Activated T-cell treated with anti-CD3 and anti-CD28 coated beads for 4 hours (primary cell): ENCODE measurements at places on chromosomes 4 and X.
A peak's percentile ranks its signal among the peaks of the same experiment; 100 is the strongest.

DNA sequence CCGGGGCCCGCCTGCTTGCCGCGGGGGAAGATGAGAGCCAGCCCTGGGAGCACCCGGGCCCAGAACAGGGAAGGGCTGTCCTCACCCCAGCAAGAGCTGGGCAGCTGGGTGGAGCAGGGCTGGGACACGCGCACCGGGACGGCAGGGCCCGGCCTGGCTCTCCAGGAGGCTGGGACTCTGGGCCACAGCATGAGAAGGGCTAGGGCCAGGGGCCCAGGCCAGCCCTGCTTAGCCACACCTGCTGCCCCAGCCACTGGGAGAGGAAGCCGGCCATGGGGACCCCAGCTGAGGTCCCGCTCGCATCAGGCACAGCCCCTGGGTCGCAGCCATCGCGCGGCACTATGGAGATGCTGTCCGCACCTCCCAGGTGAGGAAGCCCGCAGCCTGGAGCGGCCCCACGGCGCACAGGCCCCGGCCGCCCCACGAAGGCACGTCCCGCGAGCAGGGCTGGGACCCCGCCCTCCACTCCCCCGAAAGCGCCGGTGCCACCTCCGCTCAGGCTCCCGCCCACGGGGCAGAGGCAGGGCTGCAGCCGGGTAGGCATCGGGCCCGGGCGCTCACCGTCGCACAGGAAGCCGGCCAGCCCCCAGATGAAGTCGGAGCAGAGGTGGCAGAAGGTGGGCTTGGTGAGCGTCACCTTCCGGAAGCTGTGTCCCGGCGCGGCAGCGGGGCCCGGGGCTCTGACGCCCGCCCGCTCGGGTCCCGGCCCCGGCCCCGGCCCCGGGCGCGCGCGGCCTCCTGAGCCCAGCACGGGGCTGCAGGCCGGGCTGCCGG is 531 bp downstream of the DGKQ start:
- DNase-seq = peak; percentile 69

GRCh38 chrX:48480142-48480541 is 4.1 kb downstream of the FTSJ1 start:
- no peak for DNase-seq

- no peak for DNase-seq
Measured at GRCh38 chr4:56764775-56765174, 56.7 kb downstream of the SPINK2 start.

- no peak for DNase-seq
Measured at GRCh38 chr4:182884040-182884439, 33.1 kb downstream of the DCTD start.

- DNase-seq = no peak
Measured at GRCh38 chr4:87309625-87310024, 13.1 kb downstream of the HSD17B13 start.

DNA sequence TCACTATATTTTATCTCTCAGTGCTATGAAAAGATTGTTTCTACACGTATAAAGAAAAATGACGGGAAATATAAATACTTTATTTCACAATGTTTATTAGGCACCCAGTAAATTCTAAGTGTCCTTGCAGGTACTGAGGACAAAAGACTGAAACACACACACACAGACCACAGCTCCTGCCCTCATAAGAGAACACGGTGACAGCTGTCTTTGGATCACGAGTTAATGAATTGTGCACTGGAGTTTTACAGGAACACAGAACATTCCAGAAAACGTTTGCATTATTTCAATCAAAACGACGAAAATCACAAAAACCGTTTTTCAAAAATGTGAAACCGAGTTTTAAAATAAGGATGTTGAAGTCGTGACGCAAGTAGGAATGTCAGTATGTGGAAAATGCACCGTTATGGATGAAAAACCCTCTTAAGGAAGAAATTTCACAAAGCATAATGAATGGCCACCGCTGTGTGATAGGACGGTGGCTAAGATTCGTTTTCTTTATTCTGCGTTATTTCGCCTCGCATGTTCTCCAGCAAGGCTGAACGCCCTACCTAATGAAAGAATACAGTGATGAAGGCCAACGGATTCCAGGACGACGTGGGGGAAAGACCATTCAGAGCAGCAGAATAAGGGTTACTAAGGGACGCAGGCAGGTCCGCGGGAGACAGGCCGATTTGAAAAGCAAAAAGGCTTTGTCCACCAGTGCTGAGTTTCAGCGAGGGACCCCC is 24.2 kb downstream of the FAM156A start:
- DNase-seq = no peak

- no peak for DNase-seq
Measured at GRCh38 chr4:13891544-13891939, 264.0 kb upstream of the BOD1L1 start.

DNA sequence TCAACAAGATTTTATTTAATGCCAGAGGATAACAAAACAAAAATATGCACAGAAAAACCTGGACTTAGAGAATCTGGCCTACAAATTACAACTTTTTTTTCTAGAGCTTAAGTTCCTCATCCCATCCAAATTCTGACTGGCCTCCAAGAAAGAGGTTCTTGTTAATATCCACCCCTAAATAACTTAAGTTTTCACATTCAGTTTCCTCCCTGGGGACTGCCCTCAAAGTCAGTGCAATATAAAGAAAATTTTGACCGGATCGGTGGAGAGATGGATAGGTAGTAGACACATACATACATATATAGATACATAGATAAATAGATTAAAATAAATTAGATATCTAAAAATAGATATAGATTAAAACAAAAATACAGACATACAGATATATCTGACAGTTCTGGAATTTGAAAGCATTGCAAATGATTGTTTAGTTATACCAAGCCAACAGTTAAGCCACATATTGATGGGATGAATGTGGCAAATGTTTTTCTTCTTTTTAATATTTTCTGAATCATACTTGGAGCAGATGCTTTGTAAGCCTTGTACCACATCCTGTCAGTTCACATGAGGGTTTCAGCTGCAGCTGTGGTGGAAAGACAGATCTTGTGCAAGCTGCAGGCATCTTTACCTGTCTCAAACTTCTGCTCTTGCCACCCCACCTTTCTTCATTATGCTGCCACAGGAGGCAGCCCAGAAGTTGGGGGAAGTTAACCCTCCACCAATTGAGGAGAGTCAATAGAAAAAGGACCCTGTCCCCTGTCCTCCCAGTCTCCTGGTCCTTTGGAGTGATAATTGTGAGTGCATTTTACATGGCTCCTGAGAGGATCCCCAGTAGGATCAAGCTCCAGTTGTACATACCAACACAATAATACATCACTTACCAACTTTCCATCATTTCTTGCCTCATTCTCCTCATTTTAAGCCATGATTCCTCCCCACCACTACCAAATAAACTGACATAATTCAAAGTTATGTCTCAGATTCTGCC is 58.5 kb upstream of the PRDM8 start:
- DNase-seq = peak; percentile 23

DNA sequence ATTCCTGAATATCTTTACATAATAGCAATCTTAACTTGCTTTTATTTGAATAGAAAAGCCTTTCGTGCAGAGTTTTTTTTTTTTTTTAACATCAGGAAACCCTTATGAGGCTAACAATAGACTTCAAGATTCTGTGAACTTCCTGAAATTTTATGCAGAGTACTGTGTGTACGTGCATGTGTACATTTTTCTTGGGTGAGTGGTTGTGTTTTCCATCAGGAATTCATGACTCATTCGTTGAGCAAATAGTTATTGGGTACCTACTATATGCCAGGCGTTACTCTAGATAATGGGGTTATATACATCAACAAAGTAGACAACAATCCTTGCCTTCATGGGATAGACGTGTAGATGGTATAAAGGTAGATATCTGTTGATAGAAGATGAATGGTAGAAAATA is 59.1 kb downstream of the MRPL1 start:
- DNase-seq = no peak

- no peak for DNase-seq
Measured at GRCh38 chr4:179662522-179662921, 2220.3 kb upstream of the AGA start.

DNA sequence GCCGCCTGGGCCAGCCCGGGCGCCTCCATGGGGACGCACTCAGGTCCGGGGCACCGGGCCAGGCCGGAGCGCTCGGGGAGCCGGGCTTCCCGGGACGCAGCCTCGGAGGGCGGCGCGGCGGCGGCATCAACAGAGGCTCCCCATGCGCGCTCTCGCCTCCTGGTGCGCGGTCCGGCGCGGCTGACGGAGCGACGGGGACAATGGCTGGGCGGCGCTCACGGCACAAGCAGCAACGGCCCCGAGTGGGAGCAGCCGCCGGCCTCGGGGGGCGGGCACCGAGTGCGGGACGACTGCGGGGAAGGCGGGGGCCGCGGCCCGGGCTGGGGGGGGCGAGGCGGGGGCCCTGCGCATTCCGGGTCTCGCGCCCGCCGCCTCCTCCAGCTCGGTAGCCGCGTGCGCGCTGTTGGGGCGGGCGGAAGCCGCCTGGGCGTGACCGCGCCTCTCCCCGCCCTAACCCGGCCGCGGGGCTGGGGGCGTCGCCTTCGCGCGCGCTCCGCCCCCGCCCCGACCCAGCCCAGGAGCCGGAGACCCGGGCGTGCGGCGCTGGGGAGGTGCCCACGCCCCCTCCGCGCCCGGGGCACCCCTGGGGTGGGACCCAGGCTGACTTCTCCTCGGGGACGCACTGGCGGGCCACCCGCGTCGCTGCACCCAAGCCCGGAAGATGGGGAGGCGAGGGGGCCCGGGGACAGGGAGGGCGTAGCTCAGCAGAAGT is at the start of gene PRKX:
Gene PRKX, minus strand, starts transcription at position 425 of the 712 bp plus-strand sequence. Its CDS starts 396 bp downstream, at position 29.
- peak; percentile 51 for DNase-seq

DNA sequence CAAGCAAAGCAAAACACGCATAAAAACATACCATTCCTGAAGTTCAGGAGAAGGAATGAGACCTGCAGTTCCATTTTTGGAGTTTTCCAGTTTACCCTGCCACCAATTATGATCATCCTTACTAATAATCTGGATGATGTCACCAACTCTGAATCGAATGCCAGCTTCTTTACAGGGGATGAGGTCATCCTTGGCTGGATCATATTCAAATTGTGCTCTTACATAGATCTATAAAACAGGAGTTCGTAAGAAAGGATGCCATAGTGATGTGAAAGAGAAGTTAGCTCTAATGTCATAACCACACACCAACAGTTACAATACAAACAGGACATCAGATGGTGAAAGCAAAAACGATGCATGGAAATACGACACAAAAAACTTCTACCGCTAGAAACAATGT is 106.5 kb downstream of the NYX start:
- DNase-seq = no peak

GRCh38 chrX:109774706-109775105 is 41.6 kb upstream of the ACSL4 start:
- no peak for DNase-seq

DNA sequence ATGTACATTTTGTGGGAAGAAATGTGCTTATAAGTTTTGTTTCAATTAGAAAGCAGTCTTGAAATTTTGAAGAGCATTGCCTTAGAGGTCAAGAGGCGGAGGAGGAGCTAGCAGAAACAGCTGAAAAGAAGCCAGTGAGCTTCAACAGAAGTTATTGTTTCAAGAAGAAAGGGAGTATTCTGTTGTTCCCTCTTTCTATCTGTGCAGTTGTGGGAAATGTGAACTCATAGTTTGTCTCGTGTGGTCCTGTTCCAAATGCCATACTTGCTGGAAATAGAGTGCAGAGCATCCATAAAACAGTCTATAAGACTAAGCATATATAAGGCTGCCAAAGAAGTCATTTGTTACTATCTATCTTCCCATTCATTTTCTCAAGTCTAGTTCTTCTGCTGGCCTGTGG is 1015.7 kb downstream of the DMD start:
- DNase-seq = no peak
